HS-5 (cell line): ENCODE measurements at places on chromosomes 7 and 10.

DNA sequence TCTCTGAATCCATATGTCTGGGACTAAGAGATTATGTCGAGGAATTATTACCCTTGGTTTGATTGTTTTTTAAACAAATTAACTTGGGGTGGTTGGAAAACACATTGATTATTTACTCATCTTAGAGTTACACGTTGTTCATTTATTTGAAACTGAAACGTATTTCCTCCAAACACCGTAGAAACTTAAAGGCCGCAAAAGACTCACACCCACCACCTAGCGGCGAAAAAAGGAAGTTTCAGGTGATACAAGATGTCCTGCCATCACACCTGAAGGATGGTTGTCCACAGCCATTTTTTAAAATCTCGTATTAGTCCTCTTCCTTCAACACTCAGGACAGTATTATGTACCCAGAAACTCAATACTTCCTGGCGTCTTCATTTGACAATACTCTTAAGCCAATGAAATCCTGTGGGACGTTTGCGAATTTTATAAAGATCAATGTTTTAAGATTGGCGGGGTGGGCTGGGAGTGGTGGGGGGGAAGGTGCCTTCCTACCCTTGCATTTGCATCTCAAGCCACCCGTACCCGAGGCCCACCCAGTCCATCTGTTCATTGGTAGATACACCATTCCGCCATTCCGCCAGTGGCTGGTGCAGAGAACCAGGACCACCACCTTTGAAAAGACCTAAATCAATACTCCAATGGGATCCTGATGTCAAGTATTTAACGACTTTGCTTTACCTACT lies 1.4 kb upstream of the LCOR start:
- DNase-seq: no peak

GRCh38 chr7:87339373-87339897 lies 6.0 kb upstream of the CROT start:
- no peak for DNase-seq

DNA sequence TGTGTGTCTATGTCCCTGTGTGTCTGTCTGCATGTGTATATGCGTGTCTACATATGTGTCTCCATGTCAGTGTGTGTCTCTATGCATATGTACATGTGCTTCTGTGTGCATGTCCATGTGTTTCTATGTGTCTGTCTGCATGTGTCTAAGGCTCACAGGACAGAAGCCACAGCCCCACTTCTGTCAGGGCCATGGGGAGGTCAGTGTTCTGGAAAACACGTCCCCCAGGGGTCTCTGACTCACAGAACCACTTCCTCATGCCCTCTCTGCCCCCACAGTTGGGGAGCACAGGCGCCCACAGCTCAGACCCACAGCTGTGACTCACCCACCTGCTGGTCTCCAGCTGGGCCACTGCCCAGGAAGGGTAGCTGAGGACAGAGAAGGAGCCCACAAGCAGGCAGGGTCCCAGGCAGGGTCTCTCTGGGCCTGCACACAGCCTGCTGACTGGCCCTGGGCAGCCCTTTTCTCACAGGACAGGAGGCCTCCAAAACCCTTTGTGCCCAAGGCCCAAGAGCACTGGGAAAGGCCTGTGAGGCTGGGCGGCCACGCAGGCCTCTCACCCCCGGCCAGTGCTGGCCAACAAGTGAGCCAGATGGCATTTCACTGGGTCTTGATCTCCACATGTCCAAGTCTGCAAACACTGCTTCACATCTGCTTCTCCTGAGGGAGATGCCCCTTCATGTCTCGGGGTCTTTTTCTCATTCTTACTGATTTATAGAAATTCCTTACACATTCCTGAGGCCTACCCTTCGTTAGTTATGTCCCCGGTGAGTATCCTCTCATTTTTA lies 102.9 kb upstream of the FAM20C start:
- DNase-seq: peak; percentile 95

DNA sequence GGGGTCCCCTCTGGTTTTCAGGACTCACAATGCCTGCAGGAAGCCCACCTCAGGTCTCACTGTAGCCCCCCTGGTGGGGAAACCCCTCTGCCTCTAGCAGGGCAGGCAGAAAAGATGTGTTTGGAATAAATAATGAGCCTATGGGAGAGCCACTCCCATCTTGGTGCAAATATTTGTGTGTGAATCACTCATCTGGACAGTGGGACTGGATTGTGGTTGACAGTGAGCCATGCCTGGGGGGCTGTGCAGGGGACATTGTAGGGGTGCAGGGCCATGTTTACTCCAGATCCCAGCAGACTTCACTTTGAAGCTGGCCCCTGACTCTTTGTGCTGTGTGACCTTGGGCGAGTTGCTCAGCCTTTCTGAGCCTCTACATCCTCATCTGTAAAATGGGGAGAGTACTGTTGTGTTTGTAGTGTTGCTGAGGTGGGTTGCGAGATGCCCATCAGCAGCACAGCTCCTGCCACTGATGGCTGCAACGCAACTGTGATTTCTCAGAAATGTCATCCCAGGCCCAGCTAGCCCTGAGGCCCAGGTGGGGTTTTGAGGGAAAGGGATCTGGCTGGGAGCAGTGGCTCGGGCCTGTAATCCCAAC lies 20.7 kb downstream of the GTF2IRD1 start:
- DNase-seq: no peak

- peak; percentile 35 for DNase-seq
These were observed 207.9 kb upstream of the MYO3A start for GRCh38 chr10:25725917-25726716.

GRCh38 chr10:97072851-97073665 lies 112.7 kb downstream of the SLIT1 start:
- peak; percentile 25 for DNase-seq

DNA sequence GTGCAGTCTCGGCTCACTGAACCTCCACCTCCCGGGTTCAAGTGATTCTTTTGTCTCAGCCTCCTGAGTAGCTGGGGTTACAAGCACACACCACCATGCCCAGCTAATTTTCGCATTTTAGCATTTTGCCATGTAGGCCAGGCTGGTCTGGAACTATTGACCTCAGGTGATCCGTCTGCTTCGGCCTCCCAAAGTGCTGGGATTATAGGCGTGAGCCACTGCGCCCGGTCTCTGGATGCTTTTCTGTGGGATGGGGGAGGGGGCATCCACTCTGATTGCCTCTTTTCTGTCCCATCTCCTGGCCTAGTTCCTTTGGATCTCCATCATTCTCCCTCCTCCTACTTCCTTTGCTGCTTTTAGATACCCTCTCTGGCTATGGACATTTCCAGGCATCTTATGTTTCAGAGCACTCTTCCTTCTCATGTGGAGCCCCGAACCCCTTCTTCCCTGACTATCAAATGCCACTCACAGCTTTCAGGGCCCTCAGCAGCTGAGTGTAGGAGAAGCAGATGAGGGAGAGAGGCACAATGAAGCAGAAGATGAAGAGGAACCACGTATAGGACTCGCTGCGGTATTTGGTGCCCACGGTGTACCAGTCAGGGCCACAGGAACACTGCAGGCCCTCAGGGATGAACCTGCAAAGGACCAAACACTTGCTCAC lies 1.4 kb downstream of the OPN1SW start:
- DNase-seq: no peak

DNA sequence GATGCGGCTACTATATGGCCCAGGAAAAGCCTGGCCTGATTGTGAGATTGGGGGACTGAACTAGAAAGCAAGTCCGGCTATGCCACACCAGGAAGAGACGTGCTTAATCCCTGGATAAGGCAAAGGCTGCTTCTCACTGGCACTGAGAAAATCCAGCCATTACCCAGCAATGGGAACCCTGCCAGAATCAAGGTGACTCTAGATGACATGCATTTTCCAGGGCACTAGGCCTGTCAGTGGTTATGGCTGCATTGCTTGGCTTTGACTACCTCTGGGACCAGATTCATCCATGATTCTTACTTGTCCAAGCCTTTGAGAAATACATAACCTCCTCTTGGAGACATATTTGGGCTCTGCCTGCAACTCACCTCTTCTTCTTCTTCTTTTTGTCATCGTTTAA lies 317.2 kb downstream of the GRID1 start:
- DNase-seq: no peak

DNA sequence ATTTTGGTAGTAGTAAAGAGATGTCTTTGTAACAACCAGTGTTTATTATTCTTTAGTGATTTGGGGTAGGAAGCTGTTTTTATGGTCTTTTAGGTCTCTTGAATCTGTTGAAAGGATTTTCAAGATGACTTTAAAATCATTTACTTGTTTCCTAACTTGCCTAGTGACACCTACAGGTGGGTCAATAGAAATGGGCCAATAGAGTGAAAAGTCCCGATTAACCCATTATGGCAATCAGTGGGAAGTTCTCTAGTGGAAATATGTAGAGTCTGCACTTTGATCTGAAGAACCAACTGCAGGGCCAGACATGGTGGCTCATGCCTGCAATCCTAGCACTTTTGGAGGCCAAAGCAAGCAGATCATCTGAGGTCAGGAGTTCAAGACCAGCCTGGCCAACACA lies 374.7 kb upstream of the BMPER start:
- DNase-seq: no peak

DNA sequence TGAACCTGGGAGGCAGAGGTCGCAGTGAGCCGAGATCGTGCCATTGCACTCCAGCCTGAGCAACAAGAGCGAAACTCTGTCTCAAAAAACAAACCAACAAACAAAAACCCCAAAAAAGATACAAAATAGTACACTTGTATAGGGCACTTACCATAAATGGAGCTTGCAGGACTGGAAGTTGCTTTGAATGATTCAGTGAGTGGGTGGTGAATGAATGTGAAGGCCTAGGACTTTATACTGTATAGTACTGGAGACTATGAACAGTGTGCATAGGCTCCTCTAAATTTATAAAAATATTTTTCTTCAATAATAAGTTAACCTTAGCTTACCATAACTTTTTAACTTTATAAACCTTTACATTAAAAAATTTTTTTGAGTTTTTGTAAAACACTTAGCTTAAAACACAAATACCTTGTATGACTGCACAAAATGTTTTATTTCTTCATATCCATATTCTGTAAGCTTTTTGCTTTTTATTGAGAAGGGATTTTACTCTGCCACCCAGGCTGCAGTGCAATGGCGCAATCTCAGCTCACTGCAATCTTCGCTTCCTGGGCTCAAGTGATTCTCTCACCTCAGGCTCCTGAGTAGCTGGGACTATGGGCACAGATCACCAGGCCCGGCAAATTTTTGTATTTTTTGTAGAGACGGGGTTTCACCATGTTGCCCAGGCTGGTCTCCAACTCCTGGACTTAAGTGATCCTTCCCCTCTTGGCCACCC lies 6.9 kb upstream of the H2AZ2 start:
- DNase-seq: no peak

- no peak for DNase-seq
These were observed 493.2 kb upstream of the AUTS2 start for GRCh38 chr7:69105092-69105491.
